ENCODE measurements at places on chromosomes 12 and 14.

DNA sequence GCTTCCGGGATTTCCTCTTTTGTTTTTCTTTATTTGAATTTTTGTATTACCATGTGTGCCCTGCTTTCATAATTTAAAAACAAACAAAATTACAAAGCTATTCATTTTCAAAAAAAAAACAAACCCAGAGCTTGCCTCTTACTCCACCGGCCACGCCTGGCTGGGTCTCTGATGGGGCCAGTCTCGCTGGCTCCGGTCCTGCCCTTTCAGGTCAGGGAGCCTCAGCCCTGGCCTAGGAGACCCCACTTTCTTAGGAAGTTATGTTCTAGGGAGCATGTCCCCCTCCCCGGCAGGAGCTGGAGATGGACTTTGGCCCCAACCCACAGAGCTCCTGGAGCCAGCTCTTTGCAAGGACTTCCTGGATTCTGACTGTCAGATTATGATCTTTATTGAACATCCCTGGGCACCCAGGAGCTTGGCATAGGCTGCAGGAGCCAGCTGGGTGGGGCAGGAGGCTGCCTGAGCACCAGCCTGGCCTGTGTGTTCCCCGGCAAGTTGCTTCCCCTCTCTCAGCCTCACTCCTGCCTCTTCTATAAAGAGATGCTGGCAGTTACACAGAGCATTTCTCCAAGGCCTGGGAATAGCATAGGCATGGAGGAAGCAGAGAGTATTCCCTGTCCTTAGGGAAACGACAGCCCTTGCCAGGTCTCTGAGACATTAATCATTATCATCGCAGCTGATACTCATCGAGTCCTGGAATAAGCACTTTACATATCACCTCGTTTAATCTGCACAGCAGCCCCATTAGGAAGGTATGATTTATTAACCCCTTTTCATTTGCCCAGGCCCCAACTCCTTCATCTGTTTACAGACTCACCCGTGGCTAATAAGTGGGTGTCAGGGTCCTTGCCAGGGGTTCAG lies 3.5 kb downstream of the DEGS2 start:
- no peak for DNase-seq

GRCh38 chr12:75848961-75849360 lies 182.6 kb downstream of the PHLDA1 start:
- DNase-seq, result no peak

DNA sequence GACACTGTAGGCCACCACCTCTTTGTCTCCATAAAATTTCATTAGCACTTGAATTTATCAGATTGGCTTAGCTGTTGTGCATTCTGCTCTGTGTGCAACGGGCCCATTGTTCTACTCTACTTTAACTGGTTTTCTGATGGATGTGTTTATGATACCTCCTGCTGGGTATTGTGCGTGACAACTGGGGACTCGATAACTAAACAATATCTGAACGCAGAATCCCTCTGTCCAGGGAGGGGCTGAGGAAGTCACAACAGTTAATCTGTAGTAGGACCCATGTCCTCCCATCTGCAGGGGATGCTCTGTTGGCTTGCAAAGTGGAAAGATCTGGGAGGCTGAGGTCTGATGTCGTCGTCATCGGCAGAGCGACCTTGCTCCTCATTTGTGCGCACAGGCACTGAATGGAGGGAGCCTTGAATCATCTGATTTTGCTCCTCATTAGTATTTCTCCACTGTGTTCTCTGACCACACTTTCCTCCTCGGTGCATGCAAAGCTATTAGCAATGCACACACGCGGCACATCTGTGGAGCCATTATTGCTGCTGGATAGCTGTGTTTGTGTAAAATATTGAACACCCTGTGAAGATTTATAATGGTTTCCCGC lies 422.5 kb downstream of the NRXN3 start:
- DNase-seq, result no peak

- DNase-seq, result no peak
Measured at GRCh38 chr14:67944605-67945004, 125.0 kb downstream of the RAD51B start.

DNA sequence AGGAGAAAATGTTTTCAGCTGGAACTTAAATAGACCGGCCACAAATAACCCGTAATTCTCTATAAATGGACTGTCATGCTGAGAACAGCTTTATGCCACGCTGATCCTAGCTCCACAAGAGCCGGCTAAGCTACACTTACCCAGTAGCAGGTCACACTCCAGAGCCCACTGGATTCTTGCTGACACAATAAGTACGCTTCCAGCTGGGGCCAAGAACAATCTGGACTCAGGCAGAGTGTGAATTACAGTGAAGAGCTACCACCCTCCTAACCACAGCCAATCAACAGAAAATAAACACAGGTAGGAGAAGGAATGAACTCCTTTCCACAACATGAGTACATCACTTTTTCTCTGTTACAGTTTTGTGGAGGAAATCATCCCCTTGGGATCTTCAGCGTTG lies 531.3 kb downstream of the GALC start:
- no peak for DNase-seq

GRCh38 chr12:15962760-15963159 lies 51.6 kb downstream of the DERA start:
- DNase-seq, result no peak

- no peak for DNase-seq
Measured at GRCh38 chr12:24798335-24798734, 150.6 kb downstream of the BCAT1 start.

- no peak for DNase-seq
Measured at GRCh38 chr14:36967892-36968555, 204.4 kb downstream of the SLC25A21 start.

DNA sequence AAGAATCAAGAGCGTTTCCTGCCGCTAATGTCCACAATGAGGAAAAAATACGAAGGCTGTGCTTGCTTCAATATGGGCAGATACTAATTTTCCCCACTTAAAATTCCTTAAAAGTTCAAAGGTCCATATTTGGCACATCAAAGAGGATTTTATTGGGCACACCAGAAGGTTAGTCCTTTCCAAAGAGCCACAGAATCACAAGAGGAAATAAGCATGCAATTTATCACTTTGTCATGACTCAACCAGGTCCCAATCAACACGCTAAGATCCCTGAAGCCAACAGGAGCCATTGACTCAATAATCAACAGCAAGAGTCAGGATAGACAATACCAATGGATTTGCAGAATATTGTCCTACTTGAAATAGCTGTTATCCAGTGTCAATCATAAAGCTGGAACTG lies 80.6 kb downstream of the MAP1LC3B2 start:
- no peak for DNase-seq

GRCh38 chr12:49987625-49988303 lies 15.0 kb downstream of the AQP6 start:
- no peak for DNase-seq

- no peak for DNase-seq
Measured at GRCh38 chr12:117180758-117181467, 9.4 kb downstream of the FBXO21 start.

DNA sequence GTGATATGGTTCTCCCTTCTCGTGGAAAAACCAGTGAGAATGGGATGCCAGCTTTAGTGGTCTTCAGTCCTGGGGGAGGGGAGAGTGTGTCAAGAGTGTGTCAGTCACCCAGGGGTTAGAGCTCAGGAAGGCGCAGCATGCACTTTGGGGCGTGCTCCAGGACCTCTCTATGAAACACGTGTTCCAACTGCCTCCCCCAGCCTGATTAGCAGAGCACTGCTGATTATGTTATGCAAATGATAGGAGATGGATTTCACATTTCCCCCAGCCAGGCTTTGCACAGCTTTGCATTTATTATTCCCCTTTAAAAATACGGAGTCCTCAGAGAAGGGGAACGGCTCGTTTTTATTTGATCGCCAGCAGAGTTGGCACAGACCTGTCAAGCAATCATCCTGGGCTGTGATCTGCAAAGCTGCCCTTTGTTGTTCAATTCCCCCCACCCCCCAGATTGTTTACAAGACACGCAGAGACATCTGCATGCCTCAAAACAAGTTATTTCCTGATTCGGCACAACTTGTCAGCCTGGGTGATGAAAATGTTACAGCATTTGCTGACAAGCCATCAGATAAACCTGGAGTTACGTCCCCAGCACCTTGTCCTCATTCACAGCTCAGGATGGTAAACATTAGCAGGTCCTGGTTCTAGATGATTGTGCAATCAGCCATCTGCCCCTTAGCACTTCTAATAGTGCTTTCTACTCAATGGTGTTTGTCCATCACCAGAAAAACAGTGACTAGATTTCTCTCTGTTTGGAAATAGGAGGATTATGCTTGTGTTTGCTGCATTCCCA lies 196.5 kb downstream of the NOVA1 start:
- no peak for DNase-seq

DNA sequence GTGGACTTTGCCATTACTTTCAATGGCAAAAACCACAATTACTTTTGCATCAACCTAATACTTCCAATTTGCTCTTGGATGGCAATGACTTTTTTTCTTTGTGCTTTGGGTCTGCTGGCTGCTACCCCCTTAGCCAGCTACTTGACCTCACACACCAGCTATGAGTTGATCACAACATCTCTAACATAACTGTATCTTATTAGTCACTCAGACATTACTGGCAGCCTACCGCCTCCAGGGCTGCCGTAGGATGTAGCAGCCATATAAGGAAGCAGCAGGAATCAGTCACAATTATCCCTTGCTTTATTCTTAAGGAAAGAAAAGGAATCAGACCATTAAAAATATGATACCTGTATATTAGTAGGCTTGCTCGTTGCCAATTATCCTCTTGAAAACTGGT lies 260.5 kb downstream of the ADAMTS20 start:
- DNase-seq, result no peak

DNA sequence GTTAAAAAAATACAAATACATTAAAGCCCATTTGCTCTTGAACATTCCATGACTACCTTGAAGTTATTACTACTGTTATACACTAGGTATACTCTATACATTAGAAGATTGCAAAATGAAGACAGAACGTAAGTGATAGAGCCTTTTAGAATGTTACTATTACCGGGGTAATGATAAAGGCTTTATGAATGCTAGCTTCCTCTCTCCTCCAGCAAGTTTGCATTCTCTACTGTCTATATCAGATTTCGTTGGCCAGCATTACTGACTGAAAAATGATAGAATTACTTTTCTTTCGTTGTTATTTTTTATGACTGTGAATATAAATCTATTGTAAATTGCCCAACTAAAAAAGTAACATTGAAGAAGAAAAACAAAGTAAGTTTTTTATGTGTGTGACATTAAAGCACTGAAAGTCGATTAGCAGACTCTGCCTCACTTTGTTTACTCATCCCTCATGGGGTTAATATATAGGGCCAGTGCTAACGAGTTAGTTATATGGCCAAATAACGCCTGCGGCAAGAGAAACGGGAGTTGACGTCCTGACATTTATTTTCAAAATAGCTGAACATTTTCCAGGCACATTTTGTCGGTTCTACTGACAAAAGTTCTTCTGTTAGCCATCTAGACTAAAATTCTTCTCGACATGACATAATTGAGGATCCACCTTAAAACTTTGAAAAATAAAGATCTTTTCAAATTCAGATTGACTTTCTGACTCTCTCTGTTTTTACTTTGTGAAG lies 163.8 kb upstream of the KITLG start:
- DNase-seq, result no peak

GRCh38 chr12:54562750-54563356 lies 13.5 kb downstream of the PDE1B start:
- no peak for DNase-seq

DNA sequence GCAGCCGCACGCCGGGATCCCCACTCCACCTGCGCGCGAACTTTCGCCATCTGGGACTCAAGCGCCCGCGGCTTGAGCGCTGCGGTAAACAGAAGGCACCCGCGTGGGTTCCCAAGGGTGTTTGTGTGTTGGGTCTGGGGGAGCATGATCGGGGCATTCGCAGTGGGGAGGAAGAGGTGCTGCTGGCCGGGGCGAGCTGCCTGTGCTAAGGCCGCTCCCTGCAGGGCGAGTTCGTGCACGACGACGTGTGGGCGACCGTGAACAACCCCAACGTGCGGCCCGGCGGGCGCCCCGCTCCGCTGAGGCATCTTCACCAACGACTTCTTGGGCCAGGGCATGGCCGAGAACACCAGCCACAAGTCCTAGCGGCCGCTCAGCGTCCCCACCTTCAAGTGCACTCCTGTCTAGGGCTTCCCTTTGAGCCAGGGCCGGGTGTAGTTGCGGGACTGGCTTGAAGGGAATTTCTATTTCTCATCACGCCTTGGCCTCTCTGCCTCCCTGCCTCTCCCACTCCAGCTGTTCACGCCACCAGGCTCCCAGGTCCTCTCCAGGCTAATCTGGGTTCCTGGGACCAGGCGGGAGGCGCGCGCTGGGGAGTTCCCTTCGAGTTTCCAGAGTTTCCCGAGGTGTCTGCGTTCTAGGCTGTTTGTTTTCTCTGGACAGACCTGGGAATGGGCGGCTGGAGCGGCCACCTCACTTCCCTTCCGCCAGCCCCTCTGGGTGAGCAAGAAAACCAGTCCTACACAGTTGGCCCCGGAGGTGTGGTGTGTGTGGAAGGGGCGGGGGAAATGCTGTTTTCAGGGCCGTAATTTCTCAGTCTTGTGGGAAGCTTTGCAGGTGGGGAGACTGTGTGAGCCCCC lies 417.8 kb upstream of the TMTC1 start:
- DNase-seq, result no peak

- no peak for DNase-seq
Measured at GRCh38 chr14:32134448-32135097, 57.5 kb downstream of the ARHGAP5 start.

DNA sequence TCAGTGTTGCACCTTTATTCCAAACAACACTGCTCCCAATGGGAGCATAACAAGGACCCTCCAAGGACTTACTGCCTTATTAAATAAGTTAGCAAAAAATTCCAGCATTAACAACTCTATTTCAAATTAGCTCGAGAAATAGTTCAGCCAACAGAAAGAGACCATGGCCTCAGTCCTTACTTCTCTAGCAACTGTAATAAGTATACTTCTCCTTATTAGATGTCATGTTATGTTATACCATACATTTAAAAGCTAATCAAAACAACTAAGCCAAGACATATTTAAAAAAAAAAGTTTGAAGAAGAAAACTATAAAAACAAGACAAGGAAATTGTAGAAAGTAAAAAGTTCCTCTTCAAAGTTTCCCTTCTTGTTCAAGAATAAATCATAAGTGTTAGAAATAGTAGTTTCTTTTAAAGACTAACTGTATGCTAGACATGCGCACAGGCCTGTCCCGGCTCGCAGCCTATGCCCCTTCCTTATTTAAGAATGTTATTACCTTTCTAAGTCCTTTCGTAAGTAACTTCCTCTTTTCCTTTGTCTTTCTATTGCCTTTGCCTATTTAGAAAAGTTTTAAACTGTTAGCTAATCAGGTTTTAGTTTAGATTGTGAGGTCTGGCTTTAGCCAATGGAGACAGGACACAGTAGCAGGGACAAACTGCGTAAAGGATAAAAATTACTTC lies 68.6 kb downstream of the RESF1 start:
- DNase-seq, result no peak

DNA sequence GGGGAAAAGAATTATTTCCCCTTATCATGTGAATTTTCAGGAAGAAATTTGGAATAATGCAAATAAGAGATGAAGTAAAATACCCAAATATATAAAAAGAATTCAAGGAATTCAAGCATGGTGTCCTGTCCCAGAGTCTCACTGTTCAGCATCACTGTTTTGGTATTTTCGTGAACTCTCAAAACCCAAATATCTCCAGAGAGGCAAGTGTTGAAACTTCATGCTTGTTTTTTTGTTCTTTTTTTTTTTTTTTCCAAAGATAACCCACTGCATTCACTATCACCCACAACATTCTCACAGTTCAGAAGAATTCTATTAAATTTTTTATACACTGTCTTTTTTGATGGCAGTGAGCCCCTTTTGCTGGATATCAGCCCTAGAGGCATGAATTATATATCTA lies 354.9 kb downstream of the DIO2 start:
- DNase-seq, result no peak

Measured in right atrium auricular region (tissue), 2 donors.